Fibroblast of skin of right biceps (primary cell): ENCODE measurements at places on chromosomes 1 and 21.

DNA sequence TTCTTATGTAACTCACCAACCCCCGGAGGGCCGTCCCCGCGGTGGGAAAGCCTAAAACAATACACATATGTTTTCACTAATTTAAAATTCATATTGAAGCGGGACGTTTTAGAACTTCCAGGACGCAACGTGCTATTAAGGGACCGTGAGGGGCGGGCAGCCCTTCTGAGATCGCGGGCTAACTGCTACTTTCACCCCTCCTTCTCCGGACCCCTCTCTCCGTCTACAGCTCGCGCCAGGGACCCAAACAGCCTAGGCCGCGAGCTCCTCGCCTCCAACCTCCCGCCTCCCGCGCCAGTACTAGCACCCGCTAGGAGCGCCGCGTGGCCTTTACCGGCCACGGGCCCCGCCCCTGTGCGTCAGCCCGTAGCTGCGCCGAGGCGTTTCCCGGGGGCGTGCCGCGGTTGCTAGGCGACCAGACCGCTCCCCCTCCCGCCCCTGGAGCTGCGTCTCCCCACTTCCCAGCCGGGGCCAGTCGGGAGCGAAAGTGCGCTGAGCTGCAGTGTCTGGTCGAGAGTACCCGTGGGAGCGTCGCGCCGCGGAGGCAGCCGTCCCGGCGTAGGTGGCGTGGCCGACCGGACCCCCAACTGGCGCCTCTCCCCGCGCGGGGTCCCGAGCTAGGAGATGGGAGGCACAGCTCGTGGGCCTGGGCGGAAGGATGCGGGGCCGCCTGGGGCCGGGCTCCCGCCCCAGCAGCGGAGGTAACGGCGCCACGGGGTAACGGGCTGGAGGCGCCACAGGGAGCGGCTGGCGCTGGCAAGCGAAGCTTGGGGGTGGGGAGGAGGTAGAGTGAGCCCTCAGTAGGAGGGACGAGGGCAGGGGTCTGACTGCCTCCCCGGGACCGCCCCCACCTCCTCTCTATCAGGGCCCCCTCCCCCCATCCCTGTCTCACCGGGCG lies at the start of gene DYRK3:
DYRK3 (plus strand) TSS at position 457 of the 898 bp plus-strand sequence; CDS start at position 625, 168 bp downstream.
- DNase-seq, result peak; percentile 95

- no peak for DNase-seq
Measured at GRCh38 chr1:237269938-237270337, 228.0 kb downstream of the RYR2 start.

GRCh38 chr1:221562542-221563475 lies 179.1 kb downstream of the DUSP10 start:
- DNase-seq, result no peak

GRCh38 chr1:14511796-14512585 lies 86.5 kb upstream of the KAZN start:
- DNase-seq, result no peak

DNA sequence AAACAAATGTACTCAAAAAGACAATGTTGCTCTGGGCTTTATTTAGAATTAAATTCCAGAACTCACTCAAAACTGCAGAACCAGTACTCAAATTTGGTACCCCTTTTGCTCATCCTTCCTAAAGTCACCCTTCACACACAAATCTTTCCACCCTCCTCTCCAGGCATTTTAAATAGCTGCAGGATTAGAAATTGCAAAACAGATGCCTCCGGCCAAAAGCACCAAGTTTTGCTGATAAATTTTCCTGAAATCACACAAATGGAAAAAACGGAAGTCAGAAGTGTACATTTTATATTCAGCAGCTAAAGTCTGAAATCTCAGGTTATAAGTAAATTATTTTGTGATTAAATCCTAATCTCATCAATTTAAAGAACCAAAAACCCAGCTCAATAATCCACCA lies 147.0 kb downstream of the NRIP1 start:
- DNase-seq, result no peak

DNA sequence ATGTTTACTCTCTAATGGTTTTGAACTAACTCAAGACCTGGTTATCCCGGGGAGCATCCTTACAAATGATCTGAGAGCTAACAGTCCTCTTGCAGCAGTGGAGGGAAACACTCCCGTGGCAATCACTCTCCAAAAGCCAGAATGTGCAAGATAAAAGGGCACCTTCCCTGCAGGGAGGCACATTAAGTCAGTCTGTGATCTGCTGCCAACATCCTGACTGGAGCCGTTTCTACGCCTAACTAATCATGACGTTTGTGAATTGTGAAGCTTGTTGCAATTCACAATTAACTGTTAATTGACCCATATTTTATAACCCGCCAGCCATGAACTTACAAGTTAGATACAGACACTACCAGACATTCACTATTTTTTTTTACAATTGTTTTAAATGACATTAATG lies 52.1 kb upstream of the LGALS8 start:
- DNase-seq, result no peak

DNA sequence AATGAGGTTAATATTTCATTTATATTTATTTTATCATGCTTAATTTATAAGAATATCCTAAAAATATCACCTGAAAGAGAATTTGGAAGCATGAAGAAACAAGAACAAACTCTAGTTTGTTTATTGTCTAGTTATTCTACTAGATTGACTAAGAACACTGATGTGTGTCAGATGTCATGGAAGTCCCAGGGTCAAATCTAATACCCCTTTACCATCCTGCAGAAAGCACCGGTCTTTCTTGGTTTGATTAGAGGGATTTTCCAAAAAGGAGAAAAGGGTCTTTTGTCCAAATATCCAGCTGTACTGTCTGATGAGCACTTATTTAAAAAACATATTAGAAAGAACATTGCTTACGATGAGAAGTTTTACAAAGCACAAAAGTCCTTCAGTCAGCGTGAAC lies 20.7 kb upstream of the CR2 start:
- DNase-seq, result no peak

DNA sequence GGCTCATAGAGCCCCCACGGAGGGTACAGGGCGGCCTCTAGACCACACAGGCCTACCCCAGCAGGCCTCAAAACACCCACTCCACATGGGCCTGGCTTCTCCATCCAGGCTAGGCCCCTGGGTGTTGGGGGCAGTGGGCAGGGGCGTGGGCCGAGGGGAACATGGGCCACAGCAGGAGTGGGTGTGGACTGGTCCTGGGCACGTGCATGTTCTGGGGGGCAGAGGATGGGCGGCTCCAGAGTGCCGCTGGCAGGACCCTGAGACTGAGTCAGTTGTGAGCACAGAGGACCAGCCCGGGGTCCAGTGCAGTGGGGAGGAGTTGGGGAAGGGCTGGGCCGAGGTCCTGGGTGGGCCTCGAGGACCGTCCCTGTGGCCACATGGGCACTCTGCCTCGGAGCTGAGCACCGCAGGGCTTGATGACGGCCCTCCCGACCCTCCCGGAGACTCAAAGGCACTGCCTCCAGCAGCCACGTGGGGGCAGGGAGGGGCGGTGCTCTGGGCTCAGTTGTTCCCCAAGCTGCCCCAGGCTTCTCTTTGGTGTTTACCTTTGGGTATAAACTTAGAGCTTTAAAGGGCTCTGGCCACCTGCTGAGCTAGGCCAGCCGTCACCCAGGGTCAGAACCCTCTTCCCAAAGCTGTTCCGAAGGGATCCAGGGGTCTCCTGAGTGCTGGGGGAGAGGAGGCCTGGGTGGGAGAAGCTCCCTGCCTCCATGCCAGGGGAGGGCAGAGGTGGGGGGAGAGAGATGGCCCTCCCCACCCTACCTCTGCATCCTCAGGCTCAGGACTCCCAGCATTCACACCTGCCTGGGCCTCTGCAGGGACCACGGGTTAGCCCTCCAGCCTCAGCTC lies 79.9 kb downstream of the MORN1 start:
- peak; percentile 66 for DNase-seq

- no peak for DNase-seq
Measured at GRCh38 chr1:88321706-88322105, 362.4 kb upstream of the PKN2 start.

- DNase-seq, result peak; percentile 83
Measured at GRCh38 chr1:183279835-183280234, 93.8 kb downstream of the LAMC2 start.

DNA sequence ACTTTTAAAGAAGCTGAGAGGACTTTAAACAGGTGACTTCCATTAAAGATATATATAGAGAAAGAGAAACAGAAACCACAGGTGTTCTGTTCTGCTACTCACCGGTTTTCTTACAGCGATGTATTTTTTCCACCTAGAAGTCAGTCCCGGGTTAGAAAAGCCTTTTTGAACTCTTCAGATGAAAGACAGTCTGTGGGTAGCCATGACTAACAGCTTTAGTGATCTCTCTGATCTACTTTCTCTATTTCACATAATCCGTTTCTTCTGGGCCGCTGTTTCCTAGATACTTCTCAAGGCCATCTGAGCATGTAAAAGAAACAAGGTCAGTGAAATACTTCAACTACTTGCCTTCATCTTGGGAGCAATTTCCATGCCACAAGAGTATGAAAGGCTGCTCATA lies 25.1 kb downstream of the WDR64 start:
- DNase-seq, result no peak

DNA sequence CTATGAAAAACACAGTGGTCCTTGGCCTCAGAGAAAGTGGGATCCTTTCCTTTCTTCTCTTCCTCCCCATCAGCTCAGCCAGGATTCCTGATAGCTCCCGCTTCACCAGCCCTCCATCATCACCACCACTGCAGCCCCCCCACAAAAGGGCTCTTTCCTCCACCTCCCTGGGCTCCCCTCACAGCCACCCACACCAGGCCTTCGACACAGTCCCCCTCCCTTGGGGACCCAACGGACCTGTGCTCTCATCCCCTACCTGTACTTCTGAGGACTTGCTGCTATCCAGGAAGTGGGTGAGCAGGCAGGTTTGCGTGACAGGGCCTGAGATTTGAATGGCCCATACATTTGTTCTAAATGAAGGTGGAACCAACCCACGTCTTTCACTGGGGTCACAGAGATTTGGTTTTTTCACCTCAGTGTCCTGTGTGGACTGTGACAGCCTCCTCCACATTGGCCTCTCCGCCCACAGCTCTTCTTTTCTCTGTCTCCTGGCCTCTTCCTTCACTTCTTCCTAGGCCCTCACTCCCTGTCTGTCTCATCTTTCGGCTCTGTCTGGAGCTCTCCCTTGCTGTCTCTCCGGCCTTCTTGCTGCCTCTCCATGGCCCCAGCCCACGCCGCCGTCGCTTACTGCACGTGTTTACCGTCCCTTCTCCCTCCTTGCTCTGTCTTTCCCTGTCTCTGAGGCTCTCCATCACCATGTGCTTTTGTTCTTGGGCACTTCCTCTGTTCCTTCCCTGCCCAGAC lies 238.6 kb downstream of the FOXD2 start:
- DNase-seq, result no peak

DNA sequence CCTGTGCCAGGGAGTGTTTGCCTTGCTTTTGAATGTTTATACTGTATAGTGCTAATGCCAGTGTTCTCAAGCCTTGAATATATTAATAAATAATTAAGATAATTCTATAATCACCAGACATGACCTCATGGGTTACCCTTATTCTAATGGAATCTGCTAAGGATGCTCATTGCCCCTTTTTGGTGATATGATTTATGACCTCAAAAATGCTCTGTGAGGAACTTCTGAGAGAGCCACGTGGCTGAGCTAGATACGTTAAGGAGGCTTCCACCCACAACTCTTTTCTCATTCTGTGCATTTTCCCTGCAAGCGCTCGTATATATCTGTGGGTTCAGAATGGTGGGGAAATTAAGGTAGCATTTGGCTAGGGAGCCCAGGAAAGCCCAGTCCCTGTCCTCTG lies 19.6 kb upstream of the SLC30A1 start:
- DNase-seq, result peak; percentile 44

DNA sequence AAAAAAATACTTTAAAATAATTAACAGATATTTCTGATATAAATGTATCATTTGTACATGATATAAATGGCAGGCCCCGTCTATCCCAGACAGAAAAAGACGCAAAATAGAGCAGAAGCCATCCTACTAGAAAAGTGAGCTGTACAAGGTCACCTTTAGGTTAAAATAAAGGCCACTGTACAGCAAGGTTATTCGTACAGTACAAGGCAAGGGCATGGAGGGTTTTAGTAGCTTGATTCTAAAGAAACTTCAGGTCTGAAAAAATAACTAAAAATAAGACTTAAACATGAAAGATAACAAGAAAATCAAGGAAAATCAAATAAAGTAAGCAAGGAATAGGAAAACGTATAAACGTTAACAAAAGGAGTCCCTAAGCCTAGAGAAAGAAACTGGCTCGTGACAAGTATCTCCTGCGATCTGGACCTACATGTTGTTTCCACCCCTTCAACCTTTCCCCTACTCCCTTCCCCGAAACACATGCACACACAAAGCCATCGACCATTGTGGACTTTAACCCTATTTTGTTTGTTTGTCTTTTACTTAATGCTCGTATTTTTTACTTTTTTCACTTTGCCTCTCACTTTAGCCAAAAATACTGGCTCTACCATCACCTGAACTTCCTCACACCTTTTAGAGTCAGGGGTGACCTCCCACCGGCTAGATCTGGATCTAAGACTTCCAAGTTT lies 26.5 kb upstream of the SLC30A10 start:
- no peak for DNase-seq

DNA sequence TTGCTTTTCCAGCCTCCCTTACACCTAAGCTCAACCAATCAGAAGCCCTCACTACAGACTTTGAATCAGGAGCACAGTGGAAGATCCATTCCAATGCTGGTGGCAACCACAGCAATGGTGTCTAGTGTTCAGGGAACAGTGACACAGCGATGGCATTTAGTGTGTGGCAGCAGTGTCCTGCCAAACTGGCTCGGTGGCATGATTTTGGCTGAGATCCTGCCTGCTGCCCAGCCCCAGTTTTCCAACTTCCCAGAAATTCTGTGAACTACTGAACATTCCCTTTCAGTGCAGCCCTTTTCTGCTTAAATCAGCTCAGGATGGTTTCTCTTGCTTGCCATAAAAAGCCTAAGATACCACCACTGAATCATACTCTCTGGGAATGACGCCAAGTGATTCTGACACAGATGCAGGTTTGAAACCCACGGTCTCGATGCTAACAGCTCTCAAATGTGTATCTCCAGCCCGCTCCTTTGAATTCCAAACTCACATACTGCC lies 8.8 kb downstream of the ASAP3 start:
- peak; percentile 95 for DNase-seq

- DNase-seq, result no peak
Measured at GRCh38 chr21:30211071-30211470, 4.8 kb downstream of the CLDN8 start.

DNA sequence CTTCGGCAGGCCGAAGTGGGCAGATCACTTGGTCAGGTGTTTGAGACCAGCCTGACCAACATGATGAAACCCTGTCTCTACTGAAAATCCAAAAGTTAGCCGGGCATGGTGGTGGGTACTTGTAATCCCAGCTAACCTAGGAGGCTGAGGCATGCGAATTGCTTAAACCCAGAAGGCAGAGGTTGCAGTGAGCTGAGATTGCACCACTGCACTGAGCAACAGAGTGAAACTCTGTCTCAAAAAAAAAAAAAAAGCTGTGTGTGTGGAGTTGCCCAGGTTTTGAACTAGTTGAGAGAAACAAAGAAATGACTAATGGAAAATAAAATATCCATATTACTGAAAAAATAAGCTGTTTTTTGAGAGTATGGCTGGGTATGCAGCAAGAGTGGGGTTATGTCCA lies 100.2 kb downstream of the GTF2B start:
- DNase-seq, result no peak

DNA sequence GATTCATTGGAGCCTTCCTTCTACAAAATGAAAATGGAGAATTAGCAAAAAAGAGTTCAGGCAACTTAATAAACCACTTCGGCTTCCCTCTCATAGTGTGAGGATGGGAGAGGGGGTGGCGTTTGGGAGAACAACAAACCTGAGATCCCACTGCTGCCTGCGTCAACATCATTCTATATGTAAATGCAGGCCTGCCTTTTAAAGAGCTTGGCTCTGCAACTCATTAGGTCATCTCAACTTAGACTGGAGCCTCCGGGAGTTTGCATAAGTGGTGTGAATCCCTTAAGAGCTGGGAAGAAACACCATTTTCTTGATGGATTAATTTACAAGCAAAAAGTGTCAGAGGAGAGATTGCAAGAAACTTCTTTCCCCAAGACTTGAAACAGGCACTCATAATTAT lies 127.6 kb upstream of the DAB1 start:
- no peak for DNase-seq
